ENCODE measurements at places on chromosomes 13 and 19. TPM values are rescaled to one million over a fixed set of nuclear protein-coding genes. Genes with fewer than 3 reads are reported as not detected.

DNA sequence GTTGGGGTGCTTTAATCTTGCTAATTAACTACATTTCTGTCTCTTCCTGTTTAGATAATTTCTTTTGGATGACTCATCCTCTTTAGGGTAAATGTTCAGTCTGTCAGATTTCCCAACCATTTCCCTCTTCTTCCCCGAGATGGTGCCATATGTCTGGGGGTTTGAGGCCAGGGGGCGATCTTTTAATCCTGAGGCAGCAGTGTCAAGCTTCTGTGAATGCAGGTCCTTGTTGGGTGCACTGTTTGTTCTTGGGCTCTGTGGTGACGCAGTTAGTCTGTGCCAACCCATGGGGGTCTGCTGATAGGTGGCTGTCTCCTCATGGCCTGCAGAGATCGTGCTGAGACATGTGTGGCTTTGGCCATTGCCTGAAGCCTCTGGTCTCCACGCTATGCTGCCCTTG, 420.4 kb downstream of the NDFIP2 start:
- DNase-seq, result peak; percentile 5

GRCh38 chr19:30325676-30326392, 46.4 kb upstream of the ZNF536 start:
- no peak for DNase-seq

DNA sequence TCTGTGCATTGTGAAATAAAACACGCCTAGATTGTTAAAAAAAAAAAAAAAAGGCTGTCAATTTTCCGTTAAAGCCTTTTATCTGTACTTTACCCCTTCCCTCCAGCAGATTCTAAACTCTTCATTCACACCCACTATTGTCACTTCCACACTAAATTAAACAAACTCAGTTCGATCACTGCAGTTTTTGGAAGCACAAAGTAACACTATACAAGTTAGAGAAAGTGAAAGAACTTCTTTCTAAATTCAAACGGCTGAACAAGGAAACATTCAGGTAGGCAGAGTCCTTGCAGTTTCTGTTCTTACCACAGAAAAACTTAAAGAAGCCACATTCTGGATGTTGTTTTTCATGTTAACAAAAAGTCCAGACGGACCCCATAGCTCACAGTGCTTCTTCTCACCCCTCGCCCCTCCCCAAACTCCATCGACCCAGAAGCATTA, 27.5 kb upstream of the UBE2L5 start:
- peak; percentile 16 for DNase-seq

GRCh38 chr19:7928741-7929701, 3.1 kb upstream of the CTXN1 start:
- DNase-seq, result peak; percentile 82

Gene VSTM1
- polyA plus RNA-seq, result not detected
